ENCODE measurements at places on chromosomes 3 and 15.
A peak's percentile ranks its signal among the peaks of the same experiment; 100 is the strongest.

DNA sequence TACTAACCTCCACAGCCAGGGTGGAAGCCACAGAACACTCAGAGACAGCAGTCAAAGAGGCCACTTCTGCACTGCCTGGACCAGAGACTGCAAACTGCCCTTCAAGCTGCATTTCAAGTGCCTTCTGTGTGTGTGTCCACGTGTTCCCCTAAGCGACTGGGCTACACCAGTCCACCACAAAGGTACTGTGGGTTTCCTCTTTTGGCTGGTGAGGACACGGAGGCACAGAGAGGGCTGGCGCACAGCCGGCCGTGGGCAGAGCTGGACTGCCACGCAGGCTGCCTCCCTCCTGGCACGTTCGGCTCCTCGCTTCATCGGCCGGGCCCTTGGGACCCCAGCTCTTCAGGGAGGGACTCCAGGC is 60.9 kb downstream of the MGLL start:
- no peak for DNase-seq

DNA sequence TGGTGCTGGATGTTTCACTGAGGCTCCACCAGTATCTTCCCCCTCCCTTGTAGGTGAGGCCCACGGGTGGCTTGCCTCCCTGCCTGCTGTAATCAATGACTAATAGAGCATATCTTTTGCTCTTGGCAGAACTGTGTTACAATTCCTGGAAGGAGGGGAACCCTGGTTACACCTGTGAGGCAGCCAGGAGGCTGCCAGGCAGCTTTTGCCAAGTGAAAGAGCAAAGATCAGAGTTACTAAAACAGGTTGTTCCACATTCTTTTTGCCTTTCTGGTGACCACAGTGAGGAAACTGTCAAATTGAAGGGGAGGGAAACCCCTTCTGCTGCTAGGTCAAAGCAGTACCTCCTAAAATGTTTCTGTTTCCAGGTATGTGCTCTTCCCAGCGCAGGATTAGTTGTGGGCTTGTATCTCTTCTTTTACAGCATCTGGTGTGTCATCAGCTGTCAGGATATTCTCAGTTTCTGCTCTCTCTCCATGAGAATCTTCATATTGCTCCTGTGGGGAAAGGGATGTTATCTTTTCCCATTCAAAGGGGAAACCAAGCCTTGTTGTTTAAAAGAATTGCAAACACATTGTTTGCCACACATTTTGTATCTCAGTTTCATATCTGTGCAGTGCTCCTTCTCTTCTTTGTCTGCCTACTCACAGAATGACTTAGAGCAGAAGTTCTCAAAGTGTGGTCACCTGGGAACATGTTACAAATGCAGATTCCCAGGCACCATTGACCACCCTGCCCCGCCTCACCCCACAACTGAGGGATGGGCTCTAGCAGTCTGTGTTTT is 137.4 kb upstream of the UMPS start:
- peak; percentile 32 for DNase-seq

DNA sequence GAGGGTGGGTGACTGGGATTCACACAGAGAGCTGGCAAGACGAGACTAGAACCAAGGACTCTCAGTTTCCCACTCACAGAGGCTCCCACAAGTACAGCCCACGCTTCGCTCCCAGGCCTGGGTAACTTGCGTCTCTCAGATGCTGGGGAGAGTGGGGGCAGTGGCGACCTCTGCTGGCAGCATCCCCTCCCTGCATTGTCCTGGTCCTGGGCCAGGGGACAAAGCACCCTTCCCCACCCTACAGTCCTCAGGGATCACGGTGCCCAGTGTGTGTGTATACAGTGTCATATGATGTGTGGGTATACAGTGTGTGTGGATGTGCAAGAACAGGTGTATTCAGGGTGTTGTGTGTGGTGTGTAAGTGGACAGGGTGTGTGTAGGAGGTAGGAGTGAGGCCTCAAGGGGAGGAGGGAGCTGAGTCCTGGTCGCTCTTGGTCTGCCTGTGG is 12.8 kb downstream of the VILL start:
- peak; percentile 83 for DNase-seq

DNA sequence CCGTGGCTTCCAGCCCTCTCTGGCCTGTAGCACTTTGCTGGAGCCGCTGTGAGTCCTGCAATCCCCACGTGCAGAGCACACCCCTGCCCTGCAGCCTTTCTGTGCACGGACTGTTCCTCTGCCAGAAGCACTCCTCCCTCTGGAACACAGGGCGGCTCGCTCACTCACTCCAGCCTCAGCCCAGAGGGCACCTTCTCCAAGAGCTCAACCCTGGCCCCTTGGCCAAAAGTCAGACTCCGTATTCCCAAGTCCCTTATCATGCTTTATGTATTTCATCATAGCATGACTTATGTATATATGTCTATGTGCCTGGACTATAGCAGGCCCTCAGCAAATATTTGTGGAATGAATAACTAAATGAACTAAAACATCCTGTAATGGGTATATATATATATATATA is 63.2 kb downstream of the ASB7 start:
- no peak for DNase-seq

DNA sequence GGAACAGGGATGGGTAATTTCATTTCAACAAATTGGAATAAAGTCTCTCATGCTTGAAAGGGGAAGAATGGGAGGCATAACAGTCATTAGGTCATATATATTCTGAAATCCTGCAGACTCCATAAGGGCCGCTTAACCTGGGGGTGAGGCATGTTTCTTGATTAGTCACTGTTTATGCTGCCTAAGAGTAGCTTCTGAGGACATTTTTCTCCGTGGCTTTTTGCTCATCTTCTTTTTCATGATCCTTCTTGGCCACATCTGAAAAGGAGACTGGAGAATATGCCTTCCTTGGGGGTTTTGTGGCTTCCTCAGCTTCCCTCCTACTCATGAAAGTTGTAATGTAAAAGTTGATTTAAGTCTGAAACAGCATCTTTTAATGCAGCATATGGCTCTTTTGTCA is 20.0 kb upstream of the CFAP20DC start:
- no peak for DNase-seq

GRCh38 chr3:186225603-186226002 is 116.7 kb upstream of the ETV5 start:
- no peak for DNase-seq

GRCh38 chr3:39124876-39125840 is 17.7 kb downstream of the TTC21A start:
- DNase-seq = no peak

Measured in activated T-cell treated with anti-CD3 and anti-CD28 coated beads, Interleukin-2, amount 50 U/mL, for 48 hours (primary cell).